Naive thymus-derived CD8-positive, alpha-beta T cell (primary cell): ENCODE measurements at places on chromosomes 1 and 21. TPM values are rescaled to one million over a fixed set of nuclear protein-coding genes. Genes with fewer than 3 reads are reported as not detected.

- peaks cover 11% of the 10 kb centered on the region for H3K4me1 ChIP-seq
- peaks cover 14% of the 10 kb centered on the region for H3K36me3 ChIP-seq
- DNase-seq = no peak
- no peak overlapping the region for H3K27ac ChIP-seq
- peaks cover 28% of the 10 kb centered on the region for H3K27me3 ChIP-seq
Measured at GRCh38 chr21:36744560-36745231, 45.8 kb downstream of the SIM2 start.

PSMG1 gene
- 16.1 TPM for total RNA-seq

LCE1F gene
- not detected for total RNA-seq

PLA2G2F gene
- total RNA-seq = not detected

DNA sequence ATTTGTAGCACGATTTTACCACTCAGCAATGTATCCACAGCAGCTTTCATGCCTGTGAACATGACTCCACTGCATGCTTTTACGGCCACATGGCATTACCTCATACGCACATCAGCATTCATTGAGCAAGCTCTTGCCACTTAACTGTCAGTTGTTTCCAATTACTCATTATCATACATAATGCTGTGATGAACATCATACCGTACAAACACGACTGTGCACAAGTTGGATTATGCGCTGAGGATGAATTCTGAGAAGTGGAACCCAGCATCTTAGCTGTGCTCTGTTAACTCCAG is 9.6 kb downstream of the UMODL1 start:
- H3K4me1 ChIP-seq = no peaks in the 10 kb centered on the region
- no peak overlapping the region for H3K27ac ChIP-seq
- no peaks in the 10 kb centered on the region for H3K27me3 ChIP-seq
- no peak for DNase-seq
